ENCODE measurements at places on chromosomes 4 and X. TPM values are rescaled to one million over a fixed set of nuclear protein-coding genes. Genes with fewer than 3 reads are reported as not detected.

Gene MAGEB2
- total RNA-seq: not detected

Gene LUZP4
- not detected for total RNA-seq

Gene GABRB1
- 3.4 TPM for total RNA-seq

DNA sequence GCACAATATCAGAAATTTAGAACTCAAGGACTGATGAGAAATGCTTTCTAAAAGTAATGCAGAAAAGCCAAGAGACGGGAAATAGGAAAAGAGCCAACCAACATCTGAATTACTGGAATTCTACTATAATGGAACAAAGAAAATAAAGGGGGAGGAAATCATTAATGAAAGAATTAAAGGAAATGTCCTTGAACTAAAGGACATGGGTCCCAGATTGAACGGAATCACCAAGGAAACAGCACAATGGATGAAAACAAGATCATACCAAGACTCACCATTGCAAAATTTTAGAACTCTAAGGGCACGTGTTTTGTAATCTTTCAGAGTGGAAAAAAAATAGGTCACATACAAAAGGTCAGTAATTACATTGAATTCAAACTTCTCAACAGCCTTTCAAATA lies 35.9 kb downstream of the HPGDS start:
- DNase-seq: no peak

GRCh38 chrX:134659761-134660160 lies 1.5 kb upstream of the PLAC1 start:
- DNase-seq: no peak

DNA sequence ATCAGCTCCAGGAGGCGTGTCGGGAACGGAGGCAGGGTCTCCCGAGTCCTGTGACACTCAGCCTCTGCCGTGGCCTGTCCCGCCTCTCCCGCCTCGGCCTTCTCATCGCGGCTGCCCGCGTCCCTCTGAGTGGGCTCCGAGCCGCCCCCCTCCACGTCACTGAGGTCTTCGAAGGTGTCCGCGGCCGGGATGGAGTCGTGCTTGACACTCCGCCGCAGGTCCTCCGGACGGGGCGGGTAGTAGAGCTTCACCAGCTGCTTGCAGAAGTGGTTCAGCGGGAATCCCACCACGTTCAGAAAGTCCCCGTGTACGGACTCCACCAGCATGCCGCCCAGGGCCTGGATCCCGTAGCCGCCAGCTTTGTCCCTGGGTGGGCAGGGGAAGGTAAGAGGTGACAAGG lies 25.0 kb downstream of the ASMTL start:
- no peak for DNase-seq

GRCh38 chr4:8336412-8337075 lies 67.0 kb downstream of the HTRA3 start:
- no peak for DNase-seq

DNA sequence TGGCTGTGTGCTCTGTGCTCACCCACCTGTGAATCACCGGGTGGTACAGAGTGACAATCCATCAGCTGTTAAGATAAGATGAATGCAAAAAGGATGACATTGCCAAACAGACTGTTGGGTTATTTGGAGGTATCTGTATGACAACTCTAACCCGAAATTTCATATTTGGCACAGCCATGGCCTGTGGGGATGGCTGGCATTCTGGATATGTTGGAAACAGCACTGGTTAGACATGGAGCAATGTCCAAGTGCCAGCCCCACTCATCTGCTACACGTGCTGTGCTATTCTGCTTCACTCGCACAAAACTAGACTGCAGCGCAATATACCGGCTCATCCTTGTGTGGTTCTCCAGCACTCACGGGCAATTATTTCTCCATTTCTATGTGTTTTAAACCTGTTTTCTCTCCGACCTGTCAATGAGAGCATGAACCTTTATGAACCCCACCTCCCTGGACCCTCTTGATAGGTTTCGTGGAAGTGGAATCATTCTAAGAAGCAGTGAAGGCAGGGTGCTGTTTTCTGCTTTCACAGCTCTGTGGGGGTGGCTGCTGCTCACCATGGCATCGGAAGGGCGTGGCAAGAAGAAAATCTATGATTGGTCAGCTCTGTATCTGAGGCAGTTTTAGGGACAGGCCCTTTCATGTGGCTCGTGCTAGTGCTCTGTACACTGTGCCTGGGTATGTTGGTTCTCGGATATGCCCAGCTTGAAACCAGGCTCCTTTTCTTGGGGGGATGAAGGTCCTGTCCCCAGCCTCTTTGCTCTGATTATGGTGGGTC lies 94.9 kb downstream of the ENPP6 start:
- DNase-seq: no peak

DNA sequence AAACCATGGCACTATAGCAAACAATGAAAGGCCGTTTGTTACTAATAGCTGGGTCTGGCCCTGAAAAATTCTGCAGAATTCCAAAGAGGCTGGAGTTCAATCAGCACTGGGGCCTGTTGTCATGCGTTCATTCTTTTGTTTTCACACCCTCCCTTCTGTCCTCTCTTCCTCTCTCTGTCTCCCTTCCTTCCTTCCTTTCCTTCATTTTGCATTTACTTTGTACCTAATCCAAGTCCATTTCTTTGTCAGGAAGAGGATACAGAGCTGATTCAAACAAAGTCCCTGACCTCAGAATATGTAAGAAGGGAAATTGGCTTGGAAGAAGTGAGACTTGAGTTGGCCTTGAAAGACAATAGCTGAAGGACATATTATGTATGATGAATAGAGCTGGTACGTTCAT lies 119.6 kb upstream of the LDB2 start:
- no peak for DNase-seq

Gene PARM1
- 77.2 TPM for total RNA-seq

- no peak for DNase-seq
These were observed 6.5 kb downstream of the TEX13D start for GRCh38 chrX:124338733-124339514.

DNA sequence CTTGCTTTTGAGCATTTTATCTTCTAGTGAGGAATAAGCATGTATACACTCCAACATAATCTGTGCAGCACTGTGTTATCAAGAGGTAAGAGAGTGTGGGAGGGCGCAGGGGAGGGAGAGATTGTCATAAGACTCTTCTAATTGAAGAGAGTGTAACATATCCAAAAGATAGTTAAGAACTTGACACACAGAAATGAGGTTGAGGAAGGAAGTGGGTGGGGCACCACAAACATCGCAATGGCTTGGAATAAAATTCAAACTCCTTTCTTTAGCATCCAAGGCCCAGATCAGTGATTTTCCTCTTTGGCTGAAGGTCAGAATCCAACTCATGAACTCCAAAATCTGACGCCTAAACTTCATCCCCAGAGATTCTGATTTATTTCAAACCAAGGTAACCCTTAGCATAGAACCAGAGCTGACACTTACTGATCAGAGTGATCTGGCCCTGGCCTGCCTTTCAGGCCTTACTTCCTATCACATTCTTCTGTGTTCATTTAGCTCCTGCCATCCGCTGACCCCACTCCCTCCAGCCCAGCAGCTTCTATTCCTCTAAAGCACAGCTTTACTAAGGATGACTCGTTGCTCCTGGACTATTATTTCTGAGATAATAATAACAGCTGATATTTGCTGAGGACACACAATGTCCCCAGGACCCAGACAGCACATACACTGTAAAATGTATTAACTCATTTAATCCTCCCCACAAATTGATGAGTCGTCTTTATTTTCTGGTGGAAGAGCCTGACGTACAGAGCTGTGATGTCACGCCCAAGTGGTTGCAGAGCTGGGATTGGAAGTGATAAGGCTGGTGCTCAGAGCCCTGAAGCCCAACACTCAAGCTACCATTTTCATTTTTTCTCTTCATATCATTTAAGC lies 10.6 kb upstream of the CTSO start:
- DNase-seq: peak; percentile 57

DNA sequence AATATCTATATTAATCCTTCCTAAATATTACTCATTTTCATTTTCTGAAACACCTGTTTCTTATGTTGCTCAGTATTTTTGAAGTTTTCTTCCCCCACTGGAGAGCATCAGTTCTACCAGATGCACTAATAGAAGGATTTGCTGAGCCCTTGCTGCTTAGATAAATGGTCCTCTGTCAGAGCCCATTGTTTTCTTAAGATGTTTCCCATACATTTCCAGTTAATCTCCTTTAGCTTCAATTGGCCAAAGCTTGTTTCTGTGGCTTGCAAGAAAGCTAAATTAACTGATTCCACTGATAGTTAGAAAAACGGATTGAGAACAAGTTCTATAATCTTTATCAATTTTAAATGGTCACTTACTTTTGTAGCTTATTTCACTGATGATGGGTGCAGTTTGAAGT lies 1425.5 kb downstream of the PCDH18 start:
- no peak for DNase-seq

Gene CLNK
- not detected for total RNA-seq

- peak; percentile 20 for DNase-seq
These were observed 93.7 kb downstream of the MXRA5 start for GRCh38 chrX:3252744-3253143.

- DNase-seq: no peak
These were observed 118.0 kb upstream of the GIMD1 start for GRCh38 chr4:106486533-106486932.

Gene SLBP
- 16.1 TPM for total RNA-seq

- DNase-seq: no peak
These were observed 8.1 kb upstream of the NAAA start for GRCh38 chr4:75948822-75949444.

Gene DTHD1
- total RNA-seq: 0.39 TPM

- no peak for DNase-seq
These were observed 250.0 kb downstream of the ARHGAP24 start for GRCh38 chr4:85724791-85725563.

DNA sequence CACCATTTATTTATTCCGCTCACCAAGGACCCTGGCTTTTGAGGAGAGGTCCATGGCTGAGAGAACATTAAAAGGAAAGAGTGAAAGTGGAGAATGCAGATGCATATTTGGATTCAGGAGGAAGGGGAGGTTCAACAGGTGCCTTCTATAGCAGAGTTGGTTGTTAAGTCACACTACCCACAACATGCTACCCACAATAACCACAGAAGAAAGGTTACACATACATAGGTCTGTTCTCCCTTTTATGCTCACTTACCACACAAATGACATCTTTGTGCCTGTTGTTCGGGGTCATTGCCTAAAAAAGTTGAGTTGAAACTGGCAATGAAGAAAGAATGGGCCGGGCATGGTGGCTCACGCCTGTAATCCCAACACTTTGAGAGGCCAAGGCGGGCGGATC lies 587.4 kb downstream of the RPA4 start:
- DNase-seq: no peak

Gene FGF5
- total RNA-seq: not detected

DNA sequence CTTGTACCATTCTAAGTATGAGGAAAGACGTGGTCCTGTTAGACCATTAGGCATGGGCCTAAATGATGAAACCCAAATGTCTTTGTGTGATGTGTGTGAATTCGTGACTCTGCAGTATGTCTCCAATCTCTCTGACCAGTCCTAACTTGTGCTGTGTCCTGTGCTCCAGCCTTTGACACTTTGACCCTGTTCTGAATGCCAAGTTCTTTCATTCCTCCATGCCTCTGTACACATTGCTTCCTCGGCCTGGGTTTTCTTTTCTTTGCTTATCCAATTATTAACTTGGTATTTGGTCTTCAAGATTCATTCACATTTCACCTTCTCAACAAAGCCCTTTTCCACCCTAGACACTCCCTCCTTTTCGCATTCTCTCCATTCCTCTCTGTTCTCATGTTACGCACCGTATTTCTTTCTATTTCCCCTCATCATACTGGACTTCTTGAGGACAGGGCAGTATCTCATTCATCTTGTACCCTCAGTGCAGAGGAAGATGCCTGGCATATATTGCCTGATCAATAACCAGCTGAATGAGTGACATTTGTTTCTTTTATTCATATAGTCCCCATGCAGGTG lies 138.7 kb downstream of the F11 start:
- no peak for DNase-seq

Gene CXCL11
- not detected for total RNA-seq
